ENCODE measurements at places on chromosomes 16 and 17.
A peak's percentile ranks its signal among the peaks of the same experiment; 100 is the strongest.

DNA sequence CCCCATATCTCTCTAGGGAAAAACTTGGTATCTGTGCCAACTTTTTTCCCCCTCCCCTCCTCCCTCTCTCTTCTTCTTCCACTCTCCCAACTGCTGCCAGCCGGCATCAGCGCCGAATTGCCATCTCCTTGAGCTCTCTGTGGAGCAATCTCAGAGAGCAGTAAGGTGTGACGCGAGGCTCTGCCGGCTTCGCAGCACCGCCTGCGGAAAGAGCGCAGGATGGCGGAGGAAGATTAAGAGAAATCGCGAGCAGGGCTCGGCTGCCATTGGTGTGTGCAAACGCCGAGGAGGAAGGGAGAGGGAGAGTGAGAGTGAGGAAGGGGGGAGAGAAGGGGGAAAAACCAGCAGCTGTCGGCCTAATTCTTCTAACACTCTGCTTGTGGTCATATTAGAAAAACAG is 44.2 kb downstream of the NEUROD2 start:
- DNase-seq: no peak

- DNase-seq: peak; percentile 9
Observed at GRCh38 chr17:77496401-77496801, 355.6 kb downstream of the SEC14L1 start.

DNA sequence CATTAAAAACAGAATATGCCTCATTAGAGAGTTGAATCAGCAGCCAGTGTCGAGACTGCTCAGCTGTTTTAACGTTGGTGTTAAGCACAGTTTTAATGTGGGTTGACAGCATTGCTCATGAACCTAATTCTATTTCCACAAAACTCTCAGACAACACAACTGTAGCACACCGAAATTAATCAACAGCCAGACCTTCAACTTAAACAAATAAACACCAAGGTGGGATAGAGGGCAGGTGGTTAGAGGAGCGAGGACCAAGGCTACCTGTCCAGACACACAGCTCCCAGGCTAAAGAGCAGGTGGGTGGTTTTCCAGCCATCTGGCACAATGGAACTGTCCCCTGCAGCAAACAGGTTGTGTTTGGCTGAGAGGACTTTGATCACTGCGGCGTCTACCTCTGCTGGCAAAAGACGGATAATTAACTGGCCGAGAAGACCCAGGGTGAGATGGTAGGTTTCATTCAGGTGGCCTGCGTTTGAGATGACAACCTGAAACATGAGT is 69.6 kb upstream of the ATP2A3 start:
- no peak for DNase-seq

DNA sequence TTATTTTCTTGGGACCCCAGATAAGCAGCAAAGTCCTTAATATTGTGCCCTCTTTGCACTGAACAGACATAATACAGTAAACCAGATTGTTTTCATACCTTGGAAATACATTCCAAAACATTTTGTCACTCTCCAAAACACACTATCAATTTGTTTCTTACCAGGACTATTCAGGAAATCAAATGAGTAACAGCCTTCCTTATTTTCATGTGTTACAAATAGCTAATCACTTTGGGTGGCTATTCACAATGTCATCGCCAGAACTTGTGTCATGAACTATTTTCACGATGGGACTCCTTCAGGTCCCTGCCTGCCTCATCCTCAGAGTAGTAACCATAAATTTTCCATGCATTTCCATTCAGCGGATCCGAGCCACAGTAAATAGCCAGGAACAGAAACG is 104.5 kb downstream of the MAP2K6 start:
- no peak for DNase-seq

GRCh38 chr16:67169642-67170167 is 633 bp upstream of the NOL3 start:
- DNase-seq: no peak

DNA sequence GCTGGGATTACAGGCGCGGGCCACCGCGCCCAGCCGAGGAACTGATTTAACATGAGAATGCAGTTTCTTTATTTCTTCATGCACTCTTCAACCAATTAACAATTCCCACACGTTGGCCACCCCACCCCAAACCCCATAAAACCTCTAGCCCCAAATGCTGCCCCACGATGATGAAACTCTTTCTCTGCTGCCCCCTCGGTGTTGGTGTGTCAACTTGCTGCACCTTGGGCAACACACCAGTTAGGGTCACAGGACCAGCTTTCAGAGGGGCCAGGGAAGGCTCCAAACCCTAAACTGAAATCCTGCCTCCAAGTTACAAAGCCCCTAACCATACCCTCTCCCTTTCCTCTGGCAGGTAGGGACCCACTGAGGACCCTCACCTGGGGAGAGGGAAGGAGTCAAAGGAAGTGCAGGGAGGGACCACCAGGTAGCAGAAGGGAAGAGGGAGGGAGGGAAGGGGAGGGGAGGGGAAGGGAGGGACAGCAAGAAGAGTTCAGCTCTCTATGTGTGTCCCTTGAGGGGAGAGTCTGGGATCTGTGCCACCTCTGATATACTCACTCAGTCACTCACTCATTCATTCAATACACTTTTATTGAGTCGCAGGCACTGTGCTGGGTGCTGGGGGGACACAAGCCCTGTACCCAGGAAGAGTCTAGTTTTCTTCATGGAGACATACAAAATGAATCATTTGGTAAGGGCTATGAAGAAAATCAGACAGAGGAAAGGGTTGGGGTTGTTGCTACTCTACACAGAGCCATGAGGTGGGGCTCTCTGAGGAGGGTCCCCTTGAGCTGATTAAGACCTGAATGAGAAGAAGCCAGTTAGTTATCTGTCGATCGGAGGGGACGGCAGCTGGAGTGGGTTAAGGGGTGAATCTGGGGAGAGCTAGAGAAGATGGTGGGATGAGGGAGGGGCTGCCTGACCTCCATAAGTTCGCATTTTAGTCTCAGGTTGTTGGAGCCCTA is 3.9 kb downstream of the PLXDC1 start:
- DNase-seq: no peak

DNA sequence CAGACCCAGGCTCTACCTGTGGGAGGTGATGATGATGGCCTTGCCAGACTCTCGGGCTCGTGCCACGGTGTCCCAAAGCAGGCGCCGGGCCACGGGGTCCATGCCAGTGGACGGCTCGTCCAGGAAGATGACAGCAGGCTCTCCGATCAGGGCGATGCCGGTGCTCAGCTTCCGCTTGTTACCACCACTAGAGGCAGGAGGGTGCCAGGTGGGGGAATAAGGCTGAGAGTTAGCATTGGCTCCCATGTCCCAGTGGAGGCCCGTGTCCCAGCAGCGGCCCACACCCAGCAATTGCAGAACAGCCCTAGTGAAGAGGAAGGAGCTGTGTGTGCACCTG is 10.3 kb upstream of the RNPS1 start:
- DNase-seq: no peak

- DNase-seq: no peak
Observed at GRCh38 chr16:87086156-87086555, 231.0 kb downstream of the C16orf95 start.

- DNase-seq: no peak
Observed at GRCh38 chr16:75589306-75589705, 23.1 kb downstream of the GABARAPL2 start.

DNA sequence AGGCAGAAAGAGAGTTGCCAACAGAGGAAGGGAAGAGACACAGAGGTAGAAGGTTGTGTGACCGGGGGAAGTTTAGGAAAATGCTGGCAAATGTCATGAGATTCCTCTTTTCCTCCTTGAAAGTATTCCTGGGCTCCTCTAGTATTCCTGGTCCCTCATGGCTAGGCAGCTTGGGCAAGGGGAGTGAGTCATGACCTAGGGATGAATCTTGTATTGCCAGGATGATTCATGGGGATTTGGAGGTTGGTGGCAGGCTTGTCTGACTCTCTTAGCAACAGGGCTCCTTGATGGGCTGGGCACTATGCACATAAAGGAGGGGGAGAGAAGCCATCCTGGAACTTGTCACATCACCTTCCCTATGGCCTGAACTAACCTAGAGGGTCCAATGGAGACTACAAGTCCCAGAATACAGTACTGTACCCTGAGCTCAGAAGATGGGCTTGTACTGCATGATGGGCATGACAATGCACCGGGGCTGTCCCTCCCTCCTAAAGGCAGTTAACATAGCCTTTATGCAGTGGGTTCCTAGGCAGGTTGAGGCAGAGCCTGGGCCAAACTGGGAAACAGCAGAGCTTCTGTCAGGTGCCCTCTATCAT is 2.1 kb upstream of the SEZ6 start:
- no peak for DNase-seq

DNA sequence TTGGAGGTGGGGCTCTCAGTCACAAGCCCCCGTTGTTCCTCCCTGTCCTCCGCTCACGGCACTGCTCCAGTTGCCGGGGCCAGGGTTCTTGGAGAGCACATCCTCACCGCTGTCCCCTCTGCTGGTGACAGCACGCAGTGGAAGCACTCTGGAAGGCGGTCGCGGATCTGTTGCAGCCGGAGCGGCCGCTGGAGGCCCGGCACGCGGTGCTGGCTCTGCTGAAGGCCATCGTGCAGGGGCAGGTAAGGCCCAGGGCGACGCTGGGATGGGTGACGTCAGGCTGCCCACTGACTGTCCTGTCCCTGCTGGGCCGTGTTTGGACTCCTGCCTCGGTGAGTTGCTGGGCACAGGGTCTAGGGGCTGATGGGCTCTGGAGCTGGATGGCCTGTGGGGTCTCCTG is 5.4 kb downstream of the TSC2 start:
- DNase-seq: no peak

DNA sequence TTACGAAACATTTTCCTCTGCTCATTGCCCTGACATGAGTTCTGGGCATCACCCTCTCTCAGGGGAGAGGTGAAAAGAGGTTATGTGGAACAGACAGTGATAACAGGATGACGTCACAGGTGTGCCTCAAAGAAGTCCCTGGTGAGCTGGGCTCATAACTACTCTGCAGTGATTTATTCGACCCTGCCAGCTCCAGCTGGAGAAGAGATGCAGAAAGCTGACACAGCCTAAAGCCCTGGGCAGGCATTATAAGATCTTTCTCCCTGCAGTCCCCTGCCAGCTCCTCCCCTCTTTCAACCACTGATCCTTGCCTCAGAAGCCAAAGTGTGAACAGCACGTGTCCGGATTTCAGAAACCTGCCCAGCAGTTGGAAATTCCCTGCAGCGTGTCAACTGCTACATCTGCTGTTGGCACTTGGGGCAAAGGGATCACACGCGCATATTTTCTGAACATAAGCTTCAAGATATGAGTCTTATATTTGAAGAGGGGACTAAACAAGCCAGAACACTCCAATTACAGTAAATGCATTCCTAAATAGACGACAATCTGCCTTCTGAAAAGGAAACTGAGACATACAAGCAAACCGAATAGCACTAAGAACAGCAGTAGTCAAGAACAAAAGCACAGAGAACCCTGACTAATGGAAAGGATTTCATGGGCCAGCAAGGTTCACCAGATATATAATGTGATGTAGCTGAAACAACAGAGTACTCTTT is 80.5 kb downstream of the SMG6 start:
- DNase-seq: peak; percentile 69

- no peak for DNase-seq
Observed at GRCh38 chr16:63130942-63131341, 1094.7 kb upstream of the CDH8 start.

- no peak for DNase-seq
Observed at GRCh38 chr17:55564081-55564480, 52.8 kb upstream of the SMIM36 start.
